Activated CD8-positive, alpha-beta memory T cell treated with anti-CD3 and anti-CD28 coated beads for 48 hours (primary cell): ENCODE measurements at places on chromosomes 1 and 21.

- DNase-seq: no peak
Observed at GRCh38 chr1:182968151-182968741, 15.3 kb upstream of the SHCBP1L start.

- DNase-seq: no peak
Observed at GRCh38 chr21:33640697-33641351, 717 bp downstream of the CRYZL1 start.

GRCh38 chr21:45393021-45393420 lies 11.9 kb upstream of the COL18A1 start:
- DNase-seq: no peak

- DNase-seq: no peak
Observed at GRCh38 chr1:90712915-90713730, 4.0 kb downstream of the BARHL2 start.

- DNase-seq: no peak
Observed at GRCh38 chr1:226965581-226966440, 25.7 kb downstream of the COQ8A start.

GRCh38 chr1:201721082-201722049 lies 107.6 kb upstream of the IPO9 start:
- DNase-seq: no peak

DNA sequence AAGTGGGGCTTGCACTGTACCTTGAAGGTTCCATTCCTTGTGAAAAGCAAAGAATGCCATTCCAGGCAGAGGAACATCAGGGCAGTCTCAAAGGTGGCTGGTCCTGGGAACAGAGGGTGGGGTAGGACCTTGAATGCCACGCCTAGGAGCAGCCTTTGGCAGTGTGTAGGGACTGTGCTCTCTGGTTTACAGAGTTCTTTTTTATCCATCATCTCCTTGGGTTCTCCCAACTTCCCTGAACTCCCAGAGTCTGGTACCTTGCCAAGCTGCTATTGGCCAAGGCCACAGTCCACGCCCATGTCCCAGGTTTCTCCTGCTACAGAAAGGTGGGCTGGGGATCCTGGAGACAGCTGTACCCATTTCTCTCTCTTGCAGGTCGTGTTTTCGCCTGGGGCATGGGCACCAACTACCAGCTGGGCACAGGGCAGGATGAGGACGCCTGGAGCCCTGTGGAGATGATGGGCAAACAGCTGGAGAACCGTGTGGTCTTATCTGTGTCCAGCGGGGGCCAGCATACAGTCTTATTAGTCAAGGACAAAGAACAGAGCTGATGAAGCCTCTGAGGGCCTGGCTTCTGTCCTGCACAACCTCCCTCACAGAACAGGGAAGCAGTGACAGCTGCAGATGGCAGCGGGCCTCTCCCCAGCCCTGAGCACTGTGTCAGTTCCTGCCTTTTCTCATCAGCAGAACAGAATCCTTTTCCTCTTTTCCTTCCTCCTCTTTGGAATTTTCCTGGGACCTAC lies 15.3 kb upstream of the TRNAU1AP start:
- DNase-seq: no peak

GRCh38 chr1:228735871-228736586 lies 750 bp downstream of the RHOU start:
- no peak for DNase-seq

DNA sequence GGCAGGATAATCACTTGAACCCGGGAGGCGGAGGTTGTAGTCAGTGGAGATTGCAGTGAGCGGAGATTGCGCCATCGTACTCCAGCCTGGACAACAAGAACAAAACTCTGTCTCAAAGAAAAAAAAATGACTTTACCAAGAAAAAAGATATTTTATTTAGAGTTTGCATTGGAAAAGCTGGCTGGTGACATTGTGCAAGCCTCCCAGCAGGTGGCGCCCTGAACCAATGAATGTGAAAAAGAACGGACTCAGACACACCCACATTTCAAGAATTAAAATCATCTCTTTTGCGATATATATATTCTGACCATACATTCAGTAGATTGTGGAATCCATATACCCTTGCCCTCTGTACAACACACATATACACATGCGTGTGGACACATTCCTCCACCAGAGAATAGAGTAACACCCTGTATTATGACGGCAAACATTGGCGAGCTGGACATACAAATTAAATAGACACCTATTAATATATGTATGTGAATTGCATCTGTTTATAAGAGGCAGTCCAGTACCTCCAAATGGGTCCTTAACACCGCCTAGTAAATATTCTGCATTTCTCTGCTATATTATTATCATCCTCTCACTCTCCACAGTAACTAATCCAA lies 39.0 kb upstream of the CADM3 start:
- peak; percentile 56 for DNase-seq

- DNase-seq: peak; percentile 15
Observed at GRCh38 chr1:226990133-226990716, 50.1 kb downstream of the COQ8A start.

GRCh38 chr1:236002572-236002971 lies 62.3 kb downstream of the NID1 start:
- no peak for DNase-seq

GRCh38 chr1:232704694-232705680 lies 75.1 kb upstream of the SIPA1L2 start:
- no peak for DNase-seq

DNA sequence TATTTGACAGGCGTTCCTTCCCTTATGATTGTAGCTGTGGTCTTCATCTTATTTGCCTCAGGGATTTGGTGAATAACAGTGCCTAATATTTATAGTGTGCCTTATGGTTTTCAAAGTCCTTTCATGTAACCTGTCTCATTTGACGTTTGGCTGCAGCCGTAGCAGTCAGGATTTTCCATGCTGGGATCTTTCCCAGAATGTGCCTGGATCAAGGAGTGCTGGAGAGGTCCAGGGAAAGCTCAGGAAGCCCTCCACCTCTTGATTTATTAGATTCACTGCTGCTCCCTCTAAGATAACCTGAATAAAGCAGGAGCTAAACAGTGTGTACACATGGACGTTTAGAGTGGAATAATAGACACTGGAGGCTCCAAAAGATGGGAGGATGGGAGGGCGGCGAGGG lies 5.2 kb downstream of the C1orf21 start:
- DNase-seq: no peak

DNA sequence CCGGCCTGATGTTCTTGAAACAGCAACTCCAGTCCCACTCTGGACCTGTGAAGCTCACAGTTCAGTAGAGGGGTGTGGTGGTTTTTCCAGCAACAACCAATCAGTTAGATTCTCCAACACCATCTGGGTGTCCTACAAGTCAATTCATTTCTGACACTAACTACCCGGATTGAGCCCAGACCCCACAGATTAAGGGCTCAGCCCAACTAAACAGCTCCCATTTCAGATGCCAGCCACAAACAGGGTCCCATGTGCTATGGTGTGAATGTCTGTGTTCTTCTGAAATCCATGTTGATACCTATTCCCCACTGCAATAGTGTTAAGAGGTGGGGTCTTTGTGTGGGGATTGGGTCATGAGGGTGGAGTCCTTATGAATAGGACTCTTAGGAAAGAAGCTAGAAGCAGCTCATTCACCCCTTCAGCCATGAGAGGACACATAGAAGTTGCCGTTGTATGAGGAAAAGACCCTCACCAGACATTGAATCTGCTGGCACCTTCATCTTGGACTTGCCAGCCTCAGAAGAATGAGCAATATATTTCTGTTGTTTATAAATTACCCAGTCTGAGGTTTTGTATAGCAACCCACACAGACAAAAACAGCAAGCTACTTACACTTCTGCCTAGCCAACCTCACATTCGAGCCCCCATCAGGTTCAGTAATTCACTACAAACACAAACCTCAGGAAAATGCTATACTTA lies 53.6 kb downstream of the IRF2BP2 start:
- no peak for DNase-seq

GRCh38 chr1:220879076-220879508 lies at the start of gene HLX:
Gene HLX (plus strand): TSS chr1:220879443. CDS start chr1:220879858, 415 bp downstream.
- no peak for DNase-seq
